Cortex of kidney (tissue), 1 donor: ENCODE measurements at places on chromosomes 2 and 18.

DNA sequence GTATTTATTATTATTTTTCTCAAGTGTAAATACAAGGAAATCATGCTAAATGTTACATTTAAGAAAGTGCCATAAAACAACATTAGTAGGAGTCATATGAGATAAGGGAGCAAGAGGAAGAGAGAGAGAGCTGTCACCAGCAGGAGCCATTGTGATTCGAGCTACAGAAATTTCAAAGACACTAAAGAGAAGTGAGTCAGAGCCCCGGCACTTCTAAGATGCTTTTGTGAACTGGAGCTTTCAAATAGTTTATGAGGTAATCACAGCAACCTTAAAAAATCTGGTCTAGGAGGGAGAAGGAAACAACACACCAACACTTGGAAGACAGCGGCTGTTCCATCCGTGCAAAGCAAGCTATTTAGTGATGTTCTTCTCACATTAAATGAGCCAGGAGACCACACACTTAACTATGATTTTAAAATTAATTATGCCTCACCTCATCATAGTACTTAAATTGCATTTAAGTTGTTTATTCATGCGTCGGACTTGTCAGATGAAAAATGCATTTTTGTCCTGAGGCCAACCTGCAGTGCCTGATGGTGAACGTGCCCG, 382.7 kb upstream of the SALL3 start:
- DNase-seq: no peak

DNA sequence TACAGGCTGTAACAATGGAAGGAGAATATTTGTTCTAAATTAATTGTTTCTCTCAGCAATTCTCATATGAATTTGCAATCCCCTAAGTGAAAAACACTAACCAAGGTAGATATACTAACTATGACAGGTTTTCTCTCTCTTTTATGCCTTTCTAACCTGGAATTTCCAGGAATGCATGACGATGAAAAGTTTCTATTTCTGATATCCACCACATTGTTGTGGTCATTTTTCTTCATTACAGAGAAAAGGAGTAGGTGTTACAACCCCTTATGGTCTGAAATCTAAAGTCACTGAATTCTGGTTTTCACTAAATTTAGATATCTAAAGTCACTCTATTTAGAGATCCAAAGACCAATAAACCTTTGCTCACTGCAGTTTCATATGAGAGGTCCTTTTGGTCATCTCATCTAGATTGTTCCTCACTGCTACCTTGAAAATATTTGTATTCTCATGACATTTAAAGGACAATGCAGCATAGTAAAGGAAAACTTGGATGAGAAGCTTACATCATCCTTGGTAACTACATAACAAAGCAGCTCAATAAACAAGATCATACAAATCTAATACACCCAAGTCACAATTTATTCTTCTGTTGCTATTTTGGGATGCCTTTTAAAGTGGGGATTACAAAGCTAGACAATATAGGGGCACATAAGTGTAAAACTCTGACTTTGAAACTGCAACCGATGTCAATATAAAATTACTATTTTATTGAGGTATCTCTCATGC, 85.8 kb downstream of the TCF4 start:
- DNase-seq: no peak

GRCh38 chr18:9771261-9771976, 63.3 kb downstream of the RAB31 start:
- DNase-seq: no peak

GRCh38 chr18:75638776-75639471, 211.4 kb upstream of the SMIM21 start:
- DNase-seq: no peak

GRCh38 chr2:1591461-1591770, 152.9 kb downstream of the PXDN start:
- DNase-seq: no peak

GRCh38 chr2:85819811-85820510, 66.2 kb downstream of the ATOH8 start:
- no peak for DNase-seq

GRCh38 chr2:85589982-85590791, 5.4 kb upstream of the RNF181 start:
- DNase-seq: no peak

DNA sequence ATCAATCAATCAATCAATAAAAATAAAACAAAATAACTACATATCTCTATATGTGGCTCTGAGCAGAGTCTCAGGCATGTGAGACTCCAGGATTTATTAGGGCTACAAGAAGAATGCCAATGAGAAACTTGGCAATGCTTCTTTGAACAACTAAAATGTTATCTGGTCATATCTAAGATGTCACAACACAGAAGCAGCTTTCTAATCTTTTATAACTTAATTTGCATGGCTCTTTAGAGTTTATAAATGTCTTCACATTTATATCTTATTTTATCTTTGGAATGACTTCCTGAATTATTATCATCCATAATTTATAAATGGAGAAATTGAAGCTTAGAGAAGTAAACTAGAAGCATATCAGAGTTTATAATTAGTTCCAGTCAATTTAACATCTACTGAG, 14.9 kb upstream of the MAP4K3 start:
- no peak for DNase-seq
